ENCODE measurements at places on chromosomes 1 and 21. TPM values are rescaled to one million over a fixed set of nuclear protein-coding genes. Genes with fewer than 3 reads are reported as not detected.
A peak's percentile ranks its signal among the peaks of the same experiment; 100 is the strongest.

DNA sequence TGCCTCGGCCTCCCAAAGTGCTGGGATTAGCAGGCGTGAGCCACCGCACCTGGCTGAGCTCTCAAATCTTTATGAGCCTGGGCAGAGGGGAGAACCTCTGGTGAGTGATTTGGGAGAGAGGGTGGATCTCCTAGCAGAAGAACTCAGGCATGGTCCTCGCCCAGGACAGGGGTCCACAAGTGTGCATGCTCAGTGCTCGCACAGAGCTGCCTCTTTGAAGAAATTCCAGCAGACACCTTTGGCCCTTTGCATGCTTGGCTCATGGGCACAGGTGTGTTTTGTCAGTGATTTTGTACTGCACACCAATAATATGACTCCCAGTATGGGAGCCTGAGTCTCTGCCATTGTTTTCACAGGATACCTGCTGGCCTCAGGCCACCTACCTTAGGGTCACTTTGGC, 11.8 kb upstream of the PRAMEF12 start:
- DNase-seq = no peak

- no peak for DNase-seq
Measured at GRCh38 chr1:91148641-91149069, 126.8 kb upstream of the ZNF644 start.

Gene CREG1
- 19.1 TPM for total RNA-seq

Gene CAMSAP2
- total RNA-seq = 16.7 TPM

GRCh38 chr1:36882536-36883285, 151.6 kb downstream of the GRIK3 start:
- DNase-seq = no peak

GRCh38 chr21:46413365-46413696, 45.4 kb upstream of the DIP2A start:
- DNase-seq = no peak

- no peak for DNase-seq
Measured at GRCh38 chr1:245704341-245704740, 549.6 kb downstream of the KIF26B start.

DNA sequence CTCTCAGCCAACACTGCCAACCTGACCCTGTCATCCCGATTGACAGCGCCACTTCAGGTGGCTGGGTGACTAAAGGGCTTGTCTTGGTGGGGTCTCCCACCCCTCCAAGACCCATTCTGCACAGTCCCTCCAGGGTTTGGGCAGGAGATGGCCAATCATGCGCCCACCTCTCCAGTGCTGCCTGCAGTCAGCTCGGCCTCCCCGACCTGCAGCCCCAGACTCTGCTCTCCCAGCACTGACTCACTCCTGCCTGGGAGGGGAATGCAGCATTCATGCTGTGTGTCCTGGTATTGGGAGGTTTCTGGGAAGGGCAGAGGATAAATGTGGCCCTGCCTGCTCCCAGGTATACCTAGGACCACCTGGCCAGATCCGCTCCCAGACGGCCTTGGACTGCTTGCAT, 9.7 kb downstream of the TMEM81 start:
- no peak for DNase-seq

DNA sequence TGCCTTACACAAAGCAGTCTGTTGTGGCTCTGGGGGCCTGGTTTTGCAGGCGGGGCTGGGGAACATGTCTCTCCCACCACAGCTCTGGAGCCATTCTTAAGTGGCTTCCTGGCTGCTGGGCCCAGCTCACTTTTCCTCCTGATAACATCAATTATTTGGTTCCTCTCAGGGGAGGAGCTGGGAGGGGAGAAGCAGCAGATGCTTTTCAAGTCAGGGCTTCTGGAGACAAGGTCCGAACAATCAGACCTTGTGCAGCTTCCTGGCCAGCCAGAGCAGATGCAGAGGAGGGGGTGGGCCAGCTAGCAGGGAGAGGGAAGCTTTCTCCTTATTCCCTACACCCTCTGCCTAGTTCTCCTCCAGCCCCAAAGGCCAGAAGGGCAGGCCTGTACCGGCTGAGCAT, 3.7 kb upstream of the PAQR6 start:
- no peak for DNase-seq

GRCh38 chr1:225886159-225887029, 2.6 kb downstream of the LEFTY1 start:
- no peak for DNase-seq

DNA sequence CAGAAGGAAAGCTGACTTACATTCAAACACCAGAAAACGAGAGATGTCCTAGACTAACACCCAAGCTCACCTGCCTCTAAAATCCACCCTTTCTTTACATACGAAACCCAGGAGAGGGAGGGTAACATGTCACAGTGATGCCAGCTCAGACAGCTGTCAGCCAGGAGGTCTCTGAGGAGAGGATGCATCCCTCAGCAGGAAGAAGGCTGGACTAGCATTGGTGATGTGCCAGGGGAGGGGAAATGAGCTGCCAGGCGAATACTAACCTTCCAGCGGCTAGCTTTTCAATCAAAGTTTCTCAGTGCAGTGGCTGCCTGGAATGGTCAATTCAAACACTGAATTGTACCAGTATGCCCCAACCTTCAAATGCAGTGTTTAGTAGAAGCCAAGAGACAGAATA, 3.6 kb upstream of the UBE2G2 start:
- DNase-seq = no peak

- peak; percentile 34 for DNase-seq
Measured at GRCh38 chr1:18956193-18957135, at the start of gene IFFO2. TSS of gene IFFO2 (minus strand) at chr1:18956676. CDS start at chr1:18956332, 344 bp downstream.

Gene ARHGAP30
- total RNA-seq = 143 TPM

GRCh38 chr1:226425431-226426031, 17.6 kb upstream of the PARP1 start:
- DNase-seq = no peak

Gene COL11A1
- total RNA-seq = not detected

DNA sequence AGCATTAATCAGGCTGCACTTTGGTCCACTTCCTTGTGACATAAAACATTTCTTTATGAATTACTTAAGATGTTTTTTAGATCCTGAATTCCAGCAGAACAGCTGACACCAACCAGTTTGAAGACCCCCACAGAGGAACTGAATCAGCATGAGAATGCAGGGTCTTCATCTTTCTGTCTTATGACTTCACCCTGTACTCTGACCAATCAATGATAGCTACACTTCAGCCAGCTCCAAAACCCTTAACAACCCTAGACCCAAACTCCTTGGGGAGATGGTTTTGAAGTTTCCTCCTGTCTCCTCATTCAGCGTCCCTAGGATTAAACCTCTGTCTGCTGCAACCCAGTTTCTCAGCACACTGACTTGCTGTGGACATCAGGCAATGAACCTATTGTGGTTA, 175.0 kb downstream of the CTH start:
- DNase-seq = no peak

Gene SYDE2
- 3.8 TPM for total RNA-seq

Gene NCSTN
- 68.3 TPM for total RNA-seq

- DNase-seq = no peak
Measured at GRCh38 chr1:182699393-182700350, 15.3 kb upstream of the RGS8 start.

Gene LSS
- 82.4 TPM for total RNA-seq

GRCh38 chr1:20739225-20739624, 6.7 kb upstream of the SH2D5 start:
- no peak for DNase-seq

Gene SLC2A5
- total RNA-seq = 32.3 TPM

GRCh38 chr1:87132284-87132870, 196.3 kb upstream of the LMO4 start:
- no peak for DNase-seq

Gene TENT5C
- total RNA-seq = 1.6 TPM

All from GM12878 (cell line).